Naive thymus-derived CD4-positive, alpha-beta T cell (primary cell): ENCODE measurements at places on chromosomes 5 and 9. TPM values are rescaled to one million over a fixed set of nuclear protein-coding genes. Genes with fewer than 3 reads are reported as not detected.
A peak's percentile ranks its signal among the peaks of the same experiment; 100 is the strongest.

DNA sequence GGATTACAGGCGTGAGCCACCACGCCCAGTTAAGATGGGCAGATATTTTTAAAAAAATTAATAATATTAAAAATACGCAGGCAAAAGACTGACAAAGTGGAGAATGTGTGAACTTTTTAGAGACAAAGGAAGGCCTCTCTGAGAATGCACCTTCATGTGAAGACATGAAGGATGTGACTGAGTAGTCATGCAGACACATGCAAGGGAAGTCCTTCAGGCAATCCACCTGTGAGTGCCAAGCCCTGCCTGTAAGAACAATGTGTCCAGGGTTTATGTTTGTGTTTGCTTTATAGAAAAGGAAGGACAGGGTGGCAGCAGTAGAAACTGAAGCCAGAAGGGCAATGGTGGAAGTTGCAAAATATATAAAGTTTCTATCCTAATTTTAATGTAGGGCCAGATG, 169.2 kb downstream of the EDIL3 start:
- no peaks in the 10 kb centered on the region for H3K4me1 ChIP-seq
- H3K27ac ChIP-seq = no peak overlapping the region
- H3K36me3 ChIP-seq = no peaks in the 10 kb centered on the region
- DNase-seq = no peak
- no peaks in the 10 kb centered on the region for H3K27me3 ChIP-seq
- H3K4me3 ChIP-seq = no peak overlapping the region

The OCLN gene
- total RNA-seq = 6.6 TPM

DNA sequence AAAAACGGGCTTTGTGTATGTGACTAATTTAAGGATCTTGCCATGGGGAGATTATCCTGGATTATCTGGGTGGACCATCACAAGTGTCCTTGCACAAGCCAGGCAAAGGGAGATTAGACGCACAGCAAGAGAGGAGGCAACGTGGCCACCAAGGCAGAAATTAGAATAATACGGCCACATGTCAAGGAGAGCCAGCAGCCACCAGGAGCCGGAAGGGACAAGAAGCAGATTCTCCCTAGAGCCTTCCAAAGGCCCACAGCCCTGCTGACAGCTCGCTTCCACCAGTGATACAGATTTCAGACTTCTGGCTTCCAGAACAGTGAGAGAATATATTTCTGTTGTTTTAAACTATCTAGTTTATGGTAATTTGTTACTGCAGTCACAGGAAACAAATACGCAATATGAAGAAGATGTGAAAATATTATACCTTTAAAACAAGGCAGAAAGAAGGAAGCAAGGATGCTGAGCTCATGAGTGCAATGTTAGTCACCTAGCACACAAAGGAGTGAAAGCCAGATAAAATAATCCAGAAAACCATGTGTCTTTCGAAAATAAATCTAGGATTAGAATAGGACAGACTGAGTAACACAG, 28.7 kb upstream of the F2RL1 start:
- H3K36me3 ChIP-seq = no peaks in the 10 kb centered on the region
- no peak overlapping the region for H3K27ac ChIP-seq

GRCh38 chr5:178428341-178429155, 161.6 kb downstream of the COL23A1 start:
- H3K27ac ChIP-seq = no peak overlapping the region
- no peak overlapping the region for H3K4me3 ChIP-seq
- no peaks in the 10 kb centered on the region for H3K27me3 ChIP-seq
- H3K36me3 ChIP-seq = no peaks in the 10 kb centered on the region
- peak; percentile 12 for DNase-seq
- no peaks in the 10 kb centered on the region for H3K4me1 ChIP-seq

The FAM120AOS gene
- total RNA-seq = 36.7 TPM

DNA sequence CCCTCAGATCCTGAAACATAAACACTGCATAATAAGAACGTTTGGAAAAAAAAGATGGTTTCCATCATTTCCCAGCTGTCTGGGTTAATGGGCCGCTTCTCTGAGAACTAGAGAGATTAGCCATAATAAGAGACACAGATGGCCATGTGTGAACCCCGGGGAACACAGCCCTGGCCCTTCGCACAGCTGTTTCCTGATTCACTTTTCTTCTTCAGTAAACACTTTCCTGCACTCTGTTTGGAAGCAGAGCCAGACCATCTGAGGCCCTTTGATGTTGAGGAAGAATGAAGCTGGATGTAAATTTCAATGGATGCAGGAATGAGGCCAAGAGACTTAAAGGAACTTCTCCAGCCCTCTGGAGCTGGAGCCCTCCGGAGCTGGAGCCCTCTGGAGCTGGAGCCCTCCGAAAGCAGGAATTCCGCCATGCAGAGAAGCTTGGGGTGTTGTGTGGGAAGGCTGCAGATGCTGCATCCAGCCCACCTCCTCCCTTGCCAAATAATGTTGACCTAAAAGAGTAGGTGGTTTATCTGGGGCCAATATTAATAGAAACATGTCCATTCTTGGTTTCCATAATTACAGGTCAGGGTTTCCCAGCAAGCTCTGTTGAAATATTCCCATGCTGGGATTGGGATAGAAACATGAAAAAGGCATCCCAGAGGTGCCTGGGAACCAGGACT, 218.9 kb downstream of the NXNL2 start:
- H3K4me1 ChIP-seq = no peaks in the 10 kb centered on the region
- H3K27me3 ChIP-seq = no peaks in the 10 kb centered on the region
- no peak overlapping the region for H3K4me3 ChIP-seq
- DNase-seq = no peak
- H3K36me3 ChIP-seq = no peaks in the 10 kb centered on the region
- no peak overlapping the region for H3K27ac ChIP-seq

The RASGEF1C gene
- not detected for total RNA-seq

The SPATA6L gene
- total RNA-seq = 4.1 TPM

DNA sequence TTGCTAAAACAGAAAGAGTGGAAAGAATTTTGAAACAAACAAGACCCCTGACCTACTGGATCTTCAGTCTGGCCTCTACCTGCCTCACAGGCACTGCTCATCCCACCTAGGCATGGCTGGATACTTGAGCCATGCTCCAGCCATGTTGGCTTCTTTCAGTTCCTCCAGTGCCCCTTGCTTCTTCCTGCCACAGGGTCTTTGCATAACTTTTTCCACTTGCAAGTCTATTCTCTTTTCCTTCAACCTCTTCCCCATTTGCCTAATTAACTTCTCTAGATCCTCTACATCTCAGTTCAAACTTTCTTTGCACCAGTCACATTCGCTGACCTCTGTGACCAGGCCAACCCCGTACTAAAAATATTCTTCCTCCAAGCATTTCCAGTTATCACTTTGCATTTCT, 50.4 kb downstream of the STARD4 start:
- no peaks in the 10 kb centered on the region for H3K4me1 ChIP-seq
- DNase-seq = no peak
- H3K27me3 ChIP-seq = no peaks in the 10 kb centered on the region

The GTF3C5 gene
- total RNA-seq = 74.2 TPM

The CAPSL gene
- total RNA-seq = not detected

DNA sequence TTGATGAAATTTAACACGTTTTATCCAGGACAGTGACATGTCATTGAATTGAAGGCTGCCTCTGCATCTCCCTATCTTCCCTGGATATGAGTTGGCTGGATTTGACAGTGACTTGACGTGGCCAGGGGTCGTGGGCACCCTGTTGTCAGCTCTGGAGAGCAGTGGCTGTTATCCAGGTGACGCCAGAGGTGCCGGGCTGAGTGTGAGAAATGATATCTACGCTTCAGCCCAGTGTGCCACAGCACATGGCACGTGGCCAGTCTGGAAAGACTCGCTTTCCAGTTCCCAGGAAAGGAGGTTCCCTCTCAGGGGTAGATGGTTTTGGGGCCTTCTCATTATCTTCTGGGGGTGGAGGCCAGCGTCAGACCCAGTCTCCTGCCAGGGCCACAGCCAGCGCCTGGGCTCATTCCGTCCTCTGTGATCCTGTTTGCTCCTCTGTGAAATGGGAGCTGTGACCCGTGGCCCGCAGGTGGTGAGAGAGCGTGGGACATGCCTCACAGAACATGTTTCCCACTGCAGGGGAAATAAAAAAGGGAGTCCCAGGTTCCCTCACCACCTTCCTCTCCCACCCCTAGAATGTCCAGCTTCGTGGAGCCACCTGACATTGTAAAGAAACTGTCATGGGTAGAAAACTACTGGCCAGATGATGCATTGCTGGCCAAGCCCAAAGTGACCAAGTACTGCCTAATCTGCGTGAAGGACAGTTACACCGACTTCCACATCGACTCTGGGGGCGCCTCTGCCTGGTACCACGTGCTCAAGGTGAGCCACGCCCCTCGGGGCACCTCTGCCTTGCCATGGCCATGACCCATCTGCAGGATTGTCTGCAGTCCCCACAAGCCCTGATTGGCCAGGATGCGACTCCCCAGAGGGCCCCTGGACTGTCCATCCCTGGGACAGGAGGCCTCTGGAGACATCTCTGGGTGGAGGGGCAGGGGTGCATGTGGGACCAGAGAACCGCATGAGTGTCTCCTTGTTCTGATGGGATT, 76.5 kb downstream of the PHF2 start:
- DNase-seq = no peak
- no peak overlapping the region for H3K27ac ChIP-seq
- no peaks in the 10 kb centered on the region for H3K4me1 ChIP-seq
- no peaks in the 10 kb centered on the region for H3K27me3 ChIP-seq
- H3K36me3 ChIP-seq = peaks cover 20% of the 10 kb centered on the region
- H3K4me3 ChIP-seq = no peak overlapping the region

The TNC gene
- not detected for total RNA-seq

- H3K27me3 ChIP-seq = no peaks in the 10 kb centered on the region
- no peaks in the 10 kb centered on the region for H3K4me1 ChIP-seq
- no peak overlapping the region for H3K27ac ChIP-seq
- no peaks in the 10 kb centered on the region for H3K36me3 ChIP-seq
These were observed 121.7 kb downstream of the FOCAD start for GRCh38 chr9:20805766-20806165.

The UBQLN1 gene
- total RNA-seq = 104 TPM

GRCh38 chr9:15529566-15530324, 19.0 kb upstream of the PSIP1 start:
- no peaks in the 10 kb centered on the region for H3K36me3 ChIP-seq
- H3K4me1 ChIP-seq = no peaks in the 10 kb centered on the region
- H3K27me3 ChIP-seq = no peaks in the 10 kb centered on the region
- H3K4me3 ChIP-seq = no peak overlapping the region

- peaks cover 16% of the 10 kb centered on the region for H3K36me3 ChIP-seq
- no peak overlapping the region for H3K27ac ChIP-seq
- no peaks in the 10 kb centered on the region for H3K27me3 ChIP-seq
- no peak for DNase-seq
These were observed 8.0 kb downstream of the CLPTM1L start for GRCh38 chr5:1336749-1337488.

DNA sequence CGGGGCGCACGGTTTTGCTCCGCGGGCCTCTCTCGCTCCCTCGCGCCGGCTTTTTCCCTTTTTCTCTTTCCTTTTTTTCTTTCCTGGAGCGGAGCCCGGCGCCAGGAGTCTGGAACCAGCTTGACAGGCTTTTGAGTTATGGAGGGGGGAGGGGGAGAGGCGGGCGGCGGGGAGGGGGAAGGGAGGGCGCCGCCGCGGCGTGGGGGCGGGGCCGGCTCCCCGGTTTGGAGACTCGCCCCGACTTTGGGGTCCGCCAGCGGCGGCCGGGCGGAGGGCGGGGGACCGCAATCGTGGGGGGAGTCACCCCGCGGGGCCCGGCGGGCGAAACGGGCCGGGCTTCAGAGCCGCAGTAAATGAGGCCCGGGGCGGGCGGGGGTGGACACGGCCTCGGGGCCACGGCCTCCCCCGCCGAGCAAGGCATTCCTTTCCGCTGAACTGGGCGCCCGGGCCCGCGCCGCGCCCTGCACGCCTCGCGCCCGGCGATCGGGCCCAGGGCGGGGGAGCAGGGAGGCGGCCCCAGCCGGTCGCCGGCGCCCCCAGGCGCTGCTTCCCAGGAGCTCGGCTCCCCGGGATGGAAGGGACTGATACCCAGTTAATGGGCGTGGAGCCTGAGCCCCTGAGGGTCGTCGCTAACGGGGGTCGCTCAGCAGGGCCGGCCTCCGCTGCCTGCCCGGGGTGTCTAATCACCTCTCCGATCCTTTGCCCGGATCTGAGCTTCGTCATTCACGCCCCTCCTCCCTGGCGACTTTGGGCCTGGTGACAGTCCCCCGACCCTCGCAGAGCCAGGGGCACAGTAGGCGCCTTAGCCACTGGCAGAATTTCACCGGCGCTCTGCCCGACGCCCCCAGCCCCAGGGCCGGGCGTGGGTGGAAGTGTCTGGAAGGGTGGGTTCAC, 138.1 kb downstream of the C9orf50 start:
- peak overlapping the region; percentile 20 for H3K27ac ChIP-seq
- H3K36me3 ChIP-seq = no peaks in the 10 kb centered on the region
- peak overlapping the region; percentile 35 for H3K4me3 ChIP-seq
- H3K4me1 ChIP-seq = peaks cover 20% of the 10 kb centered on the region
- DNase-seq = no peak

DNA sequence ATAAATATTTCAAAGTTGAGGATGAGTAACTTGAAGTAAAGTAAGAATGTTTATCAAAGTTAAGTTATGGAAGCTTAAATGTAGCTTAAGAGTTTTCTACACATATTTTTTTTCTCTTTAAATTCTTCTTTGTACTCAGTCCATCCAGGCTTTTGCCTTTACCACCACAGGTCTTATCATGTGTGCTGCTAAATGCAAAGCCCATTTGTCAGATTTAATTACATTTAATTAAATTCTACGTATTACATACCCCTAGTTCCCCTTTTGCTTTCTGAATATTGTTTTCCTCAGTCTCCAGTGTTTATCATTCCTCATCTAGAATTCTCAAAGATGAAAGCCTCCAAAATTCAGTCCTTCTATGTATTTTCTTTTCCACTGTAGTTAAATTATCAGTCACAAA, 1841.9 kb downstream of the EFNA5 start:
- no peak overlapping the region for H3K27ac ChIP-seq
- no peaks in the 10 kb centered on the region for H3K27me3 ChIP-seq
- H3K4me1 ChIP-seq = no peaks in the 10 kb centered on the region
- H3K4me3 ChIP-seq = no peak overlapping the region

- no peak overlapping the region for H3K4me3 ChIP-seq
- DNase-seq = peak; percentile 39
- H3K27me3 ChIP-seq = no peaks in the 10 kb centered on the region
- H3K4me1 ChIP-seq = no peaks in the 10 kb centered on the region
- peaks cover 10% of the 10 kb centered on the region for H3K36me3 ChIP-seq
- no peak overlapping the region for H3K27ac ChIP-seq
These were observed 47.5 kb downstream of the UIMC1 start for GRCh38 chr5:176959051-176959450.

DNA sequence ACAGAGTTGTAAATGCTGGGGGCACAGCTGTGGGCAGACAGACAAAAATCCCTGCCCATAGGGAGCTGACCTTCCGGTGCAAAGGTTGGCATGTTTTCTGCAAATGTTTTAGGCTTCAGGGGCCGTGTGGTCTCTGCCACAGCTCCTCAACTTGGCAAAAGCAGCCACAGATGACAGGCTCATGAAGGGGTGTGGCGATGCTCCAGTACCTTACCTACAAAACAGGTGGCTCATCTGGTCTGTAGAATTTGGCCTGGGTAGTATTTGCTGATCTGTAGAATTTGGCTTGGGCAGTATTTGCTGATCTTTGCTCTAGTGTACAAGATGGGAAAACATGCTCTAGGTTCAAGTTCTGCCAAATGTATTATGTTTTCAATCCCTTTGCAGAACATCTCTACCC, 283.9 kb downstream of the GADD45G start:
- no peaks in the 10 kb centered on the region for H3K4me1 ChIP-seq
- no peaks in the 10 kb centered on the region for H3K36me3 ChIP-seq
- H3K27ac ChIP-seq = no peak overlapping the region
- no peak for DNase-seq
- H3K27me3 ChIP-seq = no peaks in the 10 kb centered on the region

The CCL21 gene
- total RNA-seq = not detected
